ENCODE measurements at places on chromosomes 2 and 18.

- no peak for DNase-seq
Observed at GRCh38 chr18:57550510-57550909, 36.0 kb downstream of the FECH start.

- DNase-seq = peak; percentile 30
Observed at GRCh38 chr2:224357098-224357901, 44.6 kb downstream of the FAM124B start.

DNA sequence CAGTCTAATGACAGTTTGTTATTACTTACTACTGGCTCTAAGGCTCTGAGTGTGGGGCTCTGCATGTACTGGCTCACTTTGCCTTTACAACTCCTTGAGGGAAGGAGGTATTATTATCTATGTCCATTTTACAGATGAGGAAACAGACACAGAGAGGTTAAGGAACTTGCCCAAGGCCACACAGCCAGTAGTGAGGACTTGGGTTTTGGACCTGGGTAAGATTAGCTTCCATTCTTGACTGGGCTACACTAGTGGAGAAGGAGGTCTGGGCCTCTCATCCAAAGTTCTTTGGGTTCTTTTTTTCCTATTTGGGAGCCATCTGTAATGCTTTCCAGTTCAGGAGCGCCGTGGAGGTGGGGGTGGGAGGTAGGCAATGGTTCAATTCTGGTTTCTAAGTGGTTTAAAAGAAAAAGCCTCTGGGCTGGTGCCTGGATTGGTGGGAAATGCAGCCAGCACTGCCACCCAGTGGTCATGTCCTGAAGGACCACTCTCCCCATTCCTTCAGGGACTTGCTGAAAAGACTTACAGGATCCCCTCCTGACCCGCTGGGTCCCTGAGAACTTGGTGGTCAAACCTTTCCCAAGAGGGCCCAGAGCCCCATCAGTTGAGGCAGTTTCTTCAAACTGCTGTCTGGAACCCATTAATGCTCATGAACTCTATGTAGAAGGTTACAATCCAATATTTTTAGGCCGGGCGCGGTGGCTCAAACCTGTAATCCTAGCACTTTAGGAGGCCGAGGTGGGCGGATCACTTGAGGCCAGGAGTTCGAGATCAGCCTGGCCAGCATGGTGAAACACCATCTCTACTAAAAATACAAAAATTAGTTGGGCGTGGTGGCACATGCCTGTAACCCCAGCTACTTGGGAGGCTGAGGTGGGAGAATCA lies 38.6 kb upstream of the NOTO start:
- DNase-seq = peak; percentile 62

- no peak for DNase-seq
Observed at GRCh38 chr2:134395779-134396178, 141.9 kb downstream of the MGAT5 start.

DNA sequence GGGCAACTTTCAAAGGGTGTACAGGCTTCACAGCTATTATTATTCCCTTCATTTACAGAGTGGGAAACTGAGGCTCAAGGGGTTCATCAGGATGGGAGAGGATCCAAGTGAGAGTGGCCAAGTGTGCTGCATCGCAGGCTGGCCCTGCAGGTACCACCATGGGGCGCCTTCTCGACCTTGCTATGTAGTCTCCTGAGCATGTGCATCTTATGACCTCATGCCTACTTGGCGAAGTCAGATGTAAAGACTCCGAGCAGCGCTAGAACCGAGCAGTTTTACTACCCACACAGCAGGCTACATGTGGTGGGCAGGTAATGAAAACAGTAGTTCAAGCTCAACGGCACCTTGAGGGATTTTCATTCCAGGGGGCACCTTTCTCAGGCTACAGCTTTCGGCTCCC lies 42.0 kb downstream of the TFCP2L1 start:
- no peak for DNase-seq

DNA sequence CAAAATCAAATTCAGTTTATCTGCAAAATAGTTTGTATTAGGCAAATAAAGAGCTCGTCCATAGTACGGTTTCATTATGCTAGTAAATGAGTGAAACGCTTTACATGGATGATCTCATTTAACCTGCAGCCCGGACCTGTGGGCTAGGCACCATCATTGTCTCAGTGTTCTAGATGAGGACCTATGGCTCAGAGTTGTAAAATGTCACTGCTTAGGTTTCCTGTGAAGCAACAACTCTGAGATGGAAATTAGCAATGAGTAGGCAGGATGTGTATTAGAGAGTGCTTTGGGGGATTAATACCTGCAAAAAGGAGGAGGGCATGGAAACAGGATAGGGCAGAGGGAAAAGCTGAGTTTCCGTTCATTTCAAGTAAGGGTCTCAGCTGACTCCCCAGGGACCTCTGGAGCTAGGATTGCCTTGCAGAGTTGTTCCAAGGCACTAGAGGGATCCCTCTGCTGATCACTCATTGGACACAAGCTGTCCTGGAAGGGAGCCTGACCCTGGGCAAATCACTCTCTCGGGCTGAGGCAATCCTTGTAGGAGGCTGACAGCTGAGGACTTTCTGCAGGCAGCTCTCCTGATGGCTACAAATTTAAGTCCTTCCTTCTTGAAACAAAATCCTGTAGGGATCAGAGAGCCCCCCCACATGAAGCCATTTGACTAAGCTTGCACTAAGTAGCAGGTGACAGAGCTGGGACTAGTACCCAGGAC lies 58.8 kb upstream of the SIX2 start:
- DNase-seq = no peak

GRCh38 chr2:50851886-50852285 lies 180.0 kb downstream of the NRXN1 start:
- no peak for DNase-seq

GRCh38 chr2:75982719-75983118 lies 272.0 kb upstream of the GCFC2 start:
- no peak for DNase-seq

DNA sequence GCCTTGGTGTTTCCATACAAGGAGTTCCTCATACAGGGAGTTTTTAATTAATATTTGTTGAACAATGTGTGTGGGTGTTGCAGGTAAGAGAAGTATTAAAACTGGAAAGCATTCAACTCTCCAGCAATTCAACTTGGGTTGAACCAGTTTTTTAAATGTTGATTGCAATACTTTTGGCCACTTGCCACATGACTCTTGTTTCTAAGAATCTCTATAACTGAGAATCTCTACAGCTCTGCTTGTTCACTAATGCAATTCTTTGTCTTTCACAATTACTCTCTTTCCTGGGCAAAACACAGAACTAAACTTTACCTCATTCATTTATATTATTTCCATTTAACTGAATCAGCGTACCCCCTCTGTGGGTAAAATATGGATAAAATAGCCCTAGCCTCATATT lies 429.4 kb downstream of the ARHGAP15 start:
- peak; percentile 27 for DNase-seq

DNA sequence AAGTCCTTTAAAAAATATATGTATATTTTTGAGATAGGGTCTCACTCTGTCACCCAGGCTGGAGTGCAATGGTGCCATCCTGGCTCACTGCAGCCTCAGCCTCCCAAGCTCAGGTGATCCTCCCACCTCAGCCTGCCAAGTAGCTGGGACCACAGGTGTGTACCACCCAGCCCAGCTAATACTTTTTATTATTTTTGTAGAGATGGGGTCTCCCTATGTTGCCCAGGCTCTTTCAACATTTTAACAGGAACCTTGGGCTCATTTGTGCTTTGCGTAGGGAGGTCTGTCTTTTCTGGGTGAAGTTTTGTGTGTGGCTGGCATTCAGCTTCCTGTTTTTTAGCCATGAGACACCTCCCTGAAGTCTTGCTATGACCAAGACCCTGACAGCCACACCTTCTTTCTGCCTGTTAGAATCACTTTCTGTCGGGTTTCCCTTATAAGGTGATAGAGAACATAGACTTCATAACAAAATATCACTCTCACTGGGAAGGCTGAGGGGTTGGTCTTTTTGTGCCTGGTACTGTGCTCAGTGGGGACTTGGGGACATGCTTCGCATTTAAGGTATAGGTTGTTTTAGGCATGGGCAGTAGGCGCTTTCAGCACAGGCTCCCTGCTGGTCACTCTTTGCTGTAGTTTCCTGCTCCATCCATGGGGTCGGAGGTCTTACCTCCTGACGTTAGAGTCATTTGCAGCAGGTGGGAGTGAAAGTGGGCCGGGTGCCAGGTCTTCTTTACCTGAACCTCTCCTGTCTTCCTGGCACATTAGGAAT lies 3.4 kb downstream of the RAB31 start:
- DNase-seq = no peak

GRCh38 chr2:182228741-182229140 lies 198.1 kb downstream of the PDE1A start:
- no peak for DNase-seq

- DNase-seq = no peak
Observed at GRCh38 chr2:98936353-98937351, 627 bp upstream of the CRACDL start.

DNA sequence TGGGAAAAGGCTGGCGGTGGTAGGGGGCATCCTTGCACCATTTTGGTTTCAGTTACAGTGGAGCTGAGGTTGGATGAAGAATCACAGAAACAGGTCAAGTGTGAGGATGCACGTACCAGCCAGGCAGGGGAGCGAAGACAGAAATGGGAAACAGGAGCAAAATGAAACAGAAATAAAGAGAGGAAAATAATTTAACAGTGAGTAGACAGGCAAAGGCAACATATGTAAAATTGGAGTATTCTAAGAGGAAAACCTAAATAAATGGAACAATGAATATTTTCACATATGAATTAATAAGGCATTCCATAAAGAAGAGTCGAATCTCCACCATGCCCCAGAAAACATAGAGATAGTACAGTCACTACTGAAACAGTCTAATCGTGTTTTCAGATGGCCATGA lies 29.7 kb downstream of the LRRFIP1 start:
- DNase-seq = no peak

- DNase-seq = no peak
Observed at GRCh38 chr18:45250479-45250878, 364.8 kb upstream of the SLC14A2 start.

GRCh38 chr2:232488097-232488711 lies 570 bp upstream of the ECEL1 start:
- DNase-seq = no peak

GRCh38 chr2:105070010-105070865 lies 32.4 kb downstream of the MRPS9 start:
- no peak for DNase-seq

GRCh38 chr18:45662468-45662867 lies 47.2 kb downstream of the SLC14A2 start:
- DNase-seq = no peak

DNA sequence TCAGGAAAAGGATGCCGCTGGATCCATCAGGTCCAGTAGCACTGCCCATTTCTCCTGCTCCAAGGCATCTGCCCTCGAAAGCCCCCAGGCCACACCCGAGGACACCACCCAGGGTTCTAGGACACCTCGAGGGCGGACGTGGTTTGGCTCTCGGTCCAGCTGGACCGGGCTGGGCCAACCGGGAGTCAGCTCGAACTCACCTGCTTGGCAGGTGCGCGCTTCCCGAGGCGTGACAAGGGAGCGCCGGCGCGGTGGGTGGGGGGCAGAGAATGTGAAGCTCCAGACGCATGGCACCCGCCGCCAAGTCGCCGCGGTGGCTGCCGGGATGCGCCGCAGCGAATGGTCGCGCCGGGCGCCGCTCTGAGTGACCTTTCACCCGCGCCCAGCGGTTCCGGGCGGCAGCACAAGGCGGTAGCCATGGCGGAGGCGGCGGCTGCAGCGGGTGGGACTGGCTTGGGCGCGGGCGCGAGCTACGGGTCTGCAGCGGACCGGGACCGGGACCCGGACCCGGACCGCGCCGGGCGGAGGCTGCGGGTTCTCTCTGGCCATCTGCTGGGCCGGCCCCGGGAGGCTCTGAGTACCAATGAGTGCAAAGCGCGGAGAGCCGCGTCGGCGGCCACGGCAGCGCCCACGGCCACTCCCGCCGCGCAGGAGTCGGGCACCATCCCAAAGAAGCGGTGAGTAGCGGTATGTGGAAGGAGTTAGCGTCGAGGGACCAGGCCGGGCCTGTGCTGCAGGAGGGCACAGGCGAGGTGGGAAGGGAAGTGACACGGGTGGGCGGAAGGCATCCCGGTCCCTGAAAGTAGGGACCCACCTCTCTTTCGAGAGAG lies at the start of gene AGPS:
Gene AGPS, plus strand, starts transcription at position 401 of the 830 bp plus-strand sequence. Its CDS starts 17 bp downstream, at position 418.
- no peak for DNase-seq

- DNase-seq = no peak
Observed at GRCh38 chr2:237864444-237864931, 5.1 kb downstream of the RAMP1 start.

- DNase-seq = no peak
Observed at GRCh38 chr18:6951336-6952090, 166.1 kb downstream of the LAMA1 start.

GRCh38 chr2:64686283-64686956 lies 32.7 kb upstream of the SERTAD2 start:
- no peak for DNase-seq

DNA sequence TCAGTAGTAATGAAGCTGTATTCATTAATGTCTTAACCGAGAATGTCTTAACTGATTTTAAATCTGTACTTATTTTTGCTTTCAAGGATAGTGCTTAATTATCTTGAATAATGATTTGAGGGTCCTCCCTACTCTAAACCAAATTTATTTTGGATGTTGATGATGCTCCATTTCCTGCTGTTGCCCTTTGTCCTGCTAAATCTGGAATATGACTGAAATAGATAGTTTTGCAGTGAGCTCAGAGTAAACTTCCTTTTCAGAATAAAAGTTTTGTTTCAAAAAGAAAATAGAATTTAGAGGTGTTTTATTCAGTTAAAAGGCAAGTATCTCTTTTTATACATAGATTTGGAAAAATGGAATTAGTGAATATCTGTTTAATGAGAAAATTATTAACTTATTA lies 8.1 kb downstream of the NBEAL1 start:
- no peak for DNase-seq

DNA sequence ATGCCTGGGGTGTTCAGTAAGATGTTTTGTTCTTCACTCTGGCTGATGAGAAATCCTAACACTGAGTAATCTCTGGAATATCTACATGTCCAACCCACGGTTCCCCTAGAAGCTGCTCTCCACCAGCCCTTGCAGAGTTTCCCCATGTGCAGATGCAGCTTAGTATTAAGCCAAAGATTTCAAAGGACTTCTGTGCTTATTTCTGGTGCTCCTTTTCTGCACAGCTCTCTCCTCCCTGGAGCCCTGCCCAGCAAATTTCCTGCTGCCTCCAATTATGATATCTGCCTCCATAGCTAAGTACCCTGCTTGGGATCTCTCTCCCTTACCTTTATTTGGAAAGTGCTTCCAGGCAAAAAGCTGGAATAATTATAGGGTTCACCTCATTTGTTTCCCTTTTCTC lies 949.3 kb downstream of the BCL11A start:
- DNase-seq = no peak

- no peak for DNase-seq
Observed at GRCh38 chr2:158637357-158637756, 157.8 kb upstream of the DAPL1 start.

- no peak for DNase-seq
Observed at GRCh38 chr2:235007664-235008457, 56.0 kb downstream of the SH3BP4 start.

- no peak for DNase-seq
Observed at GRCh38 chr18:11324956-11325882, 175.8 kb upstream of the PIEZO2 start.

DNA sequence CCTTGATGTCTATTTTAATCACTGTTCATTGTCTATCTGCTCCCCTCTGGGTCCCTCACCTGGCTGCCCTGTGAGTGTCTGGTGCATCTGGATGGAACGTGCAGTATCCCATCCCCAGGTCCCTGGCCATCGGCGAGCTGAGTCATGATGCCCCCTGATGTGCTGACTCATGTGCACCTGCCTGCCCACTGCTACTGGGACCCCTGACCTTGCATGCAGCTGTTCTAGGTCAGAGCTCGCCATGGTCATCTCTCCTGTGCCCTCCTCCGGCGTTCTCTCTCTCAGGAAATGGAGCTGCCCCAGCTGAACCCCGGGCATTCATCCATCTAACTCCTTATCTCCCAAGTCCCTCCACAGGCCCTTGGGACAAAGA lies 516.2 kb upstream of the HS6ST1 start:
- DNase-seq = no peak

- DNase-seq = no peak
Observed at GRCh38 chr2:128986026-128986715, 667.5 kb upstream of the HS6ST1 start.
